ENCODE measurements at places on chromosomes 16 and 17.

- DNase-seq, result no peak
Measured at GRCh38 chr17:34177642-34178041, 77.4 kb upstream of the CCL2 start.

- DNase-seq, result peak; percentile 89
Measured at GRCh38 chr17:39416141-39416540, 14.7 kb upstream of the FBXL20 start.

DNA sequence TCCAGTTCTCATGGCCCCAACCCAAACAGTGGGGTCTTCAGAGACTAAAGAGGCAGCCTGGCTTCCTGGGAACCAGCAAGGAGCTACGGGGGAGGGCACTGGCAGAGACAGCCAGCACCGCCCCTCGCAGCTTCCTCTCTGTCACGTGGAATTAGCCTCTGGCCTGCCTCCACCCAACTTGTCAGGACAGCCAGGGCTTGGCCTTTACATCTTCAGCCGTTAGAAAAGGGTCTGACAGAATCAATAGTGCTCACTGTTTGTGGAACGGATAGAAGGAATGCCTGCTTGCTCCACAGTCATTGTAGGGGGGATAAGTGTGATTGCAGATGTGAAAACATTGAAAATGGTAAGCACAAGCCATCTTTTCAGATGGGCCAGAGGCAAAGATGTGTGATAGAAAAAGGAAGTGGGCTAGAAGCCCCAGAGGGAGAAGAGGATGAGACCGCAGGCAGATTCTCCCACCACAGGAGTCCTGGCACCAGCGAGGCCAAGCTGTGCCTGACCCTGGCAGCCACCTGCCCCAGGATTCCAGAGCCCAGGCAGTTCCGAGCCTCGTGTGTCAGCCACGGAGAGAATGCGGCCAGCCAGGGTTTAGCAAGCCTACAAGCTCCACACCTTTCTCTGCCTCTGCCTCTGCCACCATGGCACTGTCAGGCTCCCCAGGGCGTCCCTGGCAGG, 18.6 kb downstream of the GRIN2C start:
- peak; percentile 43 for DNase-seq

DNA sequence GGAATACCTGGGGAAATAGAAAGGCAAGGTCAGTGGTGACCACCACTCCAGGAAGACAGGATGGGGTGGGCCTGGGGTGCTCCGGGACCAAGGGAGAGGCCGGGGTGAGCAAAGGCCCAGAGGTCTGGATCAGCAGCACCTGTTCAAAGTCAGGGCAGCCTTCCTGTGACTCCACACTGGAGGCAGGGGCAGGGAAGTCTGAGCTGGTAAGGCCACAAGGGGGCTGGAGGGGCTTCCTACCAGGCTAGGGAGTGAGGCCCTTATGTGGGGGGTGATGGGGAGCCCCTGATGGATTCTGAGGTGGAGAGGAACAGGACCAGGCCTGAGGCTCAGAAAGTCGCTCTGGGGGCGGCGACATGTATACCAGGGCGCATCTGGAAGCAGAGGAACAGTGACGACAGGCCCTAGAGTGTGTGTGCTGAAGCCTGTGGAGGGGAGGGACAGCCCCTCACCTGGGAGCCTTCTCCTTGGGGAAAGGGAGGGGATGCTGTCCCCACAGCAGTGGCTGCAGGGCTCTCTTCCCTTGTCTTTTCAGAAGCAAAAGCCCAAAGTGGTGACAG, 3.7 kb downstream of the C16orf78 start:
- no peak for DNase-seq

DNA sequence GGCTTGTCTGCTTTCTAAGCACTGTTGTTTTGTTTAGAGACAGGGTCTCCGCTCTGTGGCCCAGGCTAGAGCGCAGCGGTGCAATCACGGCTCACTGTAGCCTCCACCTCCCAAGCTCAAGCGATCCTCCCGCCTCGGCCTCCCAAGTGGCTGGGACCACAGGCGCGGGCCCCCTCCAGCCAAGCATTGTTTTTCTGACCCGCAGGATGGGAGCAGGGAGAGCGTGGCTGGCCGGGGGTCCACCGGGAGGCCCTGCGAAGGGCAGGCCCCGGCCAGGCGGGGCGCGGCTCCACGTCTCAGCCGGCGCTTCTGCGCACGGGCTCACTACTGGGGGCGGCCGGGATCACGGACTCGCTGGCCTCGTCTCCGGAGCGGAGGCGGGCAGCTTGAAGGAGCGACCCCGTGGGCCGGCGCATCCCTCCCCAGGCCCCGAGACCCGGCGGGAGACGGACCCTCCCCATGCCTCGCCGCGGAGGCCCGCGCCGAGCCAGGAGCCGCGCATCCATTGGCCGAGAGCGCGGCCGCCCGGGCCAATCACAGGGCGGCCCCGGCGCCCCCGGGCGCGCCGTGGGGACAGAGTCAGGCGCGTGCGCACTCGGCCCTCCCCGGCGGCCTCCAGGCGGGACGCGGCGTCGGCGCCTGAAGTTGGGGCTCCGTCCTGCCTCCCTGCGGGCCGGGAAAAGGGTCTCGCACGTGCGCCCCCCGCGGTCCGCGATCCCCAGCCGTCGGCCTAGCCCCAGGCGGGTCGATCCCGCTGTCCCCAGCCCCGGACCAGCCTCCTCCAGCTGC, 24.9 kb downstream of the ACTG1 start:
- DNase-seq, result peak; percentile 70

GRCh38 chr16:85965125-85965524, 66.2 kb downstream of the IRF8 start:
- no peak for DNase-seq

GRCh38 chr17:40366076-40366860, 1.7 kb upstream of the GJD3 start:
- no peak for DNase-seq

DNA sequence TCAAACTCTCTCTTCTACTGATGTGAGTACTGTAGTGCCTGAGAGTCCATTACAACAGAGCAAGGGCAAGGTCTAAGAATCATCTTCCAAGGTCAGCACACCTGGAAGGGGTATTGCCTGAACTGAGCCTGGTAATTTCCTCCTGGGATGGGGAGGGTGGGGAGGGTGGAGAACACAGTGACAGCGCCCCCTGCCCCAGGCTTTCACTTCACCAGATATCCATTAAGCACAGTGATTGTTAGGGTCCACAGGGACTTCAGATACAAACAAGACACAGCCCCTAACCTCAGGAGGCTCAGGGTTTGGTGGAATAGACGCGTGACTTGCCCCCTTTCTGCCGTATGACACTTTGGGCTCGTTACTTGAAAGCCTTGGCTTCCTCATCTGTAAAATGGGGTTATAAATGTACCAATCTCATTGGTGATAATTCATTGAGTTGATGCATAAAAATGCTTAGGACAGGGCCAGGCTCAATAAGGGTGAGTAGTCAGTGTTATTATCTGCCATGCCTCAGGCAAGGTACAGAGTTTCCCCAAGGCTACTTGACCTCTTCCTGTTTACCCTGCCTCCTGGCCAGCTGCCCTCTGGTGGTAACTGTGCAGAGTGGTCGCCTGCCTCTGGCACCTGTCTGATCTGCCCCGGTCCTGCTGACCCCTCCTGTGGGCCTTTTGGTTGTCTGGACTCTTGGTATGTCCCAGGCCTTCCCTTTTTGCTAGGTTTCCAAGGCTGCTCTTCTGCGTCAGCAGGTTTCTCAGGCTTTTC, 13.1 kb upstream of the BRD7 start:
- no peak for DNase-seq

DNA sequence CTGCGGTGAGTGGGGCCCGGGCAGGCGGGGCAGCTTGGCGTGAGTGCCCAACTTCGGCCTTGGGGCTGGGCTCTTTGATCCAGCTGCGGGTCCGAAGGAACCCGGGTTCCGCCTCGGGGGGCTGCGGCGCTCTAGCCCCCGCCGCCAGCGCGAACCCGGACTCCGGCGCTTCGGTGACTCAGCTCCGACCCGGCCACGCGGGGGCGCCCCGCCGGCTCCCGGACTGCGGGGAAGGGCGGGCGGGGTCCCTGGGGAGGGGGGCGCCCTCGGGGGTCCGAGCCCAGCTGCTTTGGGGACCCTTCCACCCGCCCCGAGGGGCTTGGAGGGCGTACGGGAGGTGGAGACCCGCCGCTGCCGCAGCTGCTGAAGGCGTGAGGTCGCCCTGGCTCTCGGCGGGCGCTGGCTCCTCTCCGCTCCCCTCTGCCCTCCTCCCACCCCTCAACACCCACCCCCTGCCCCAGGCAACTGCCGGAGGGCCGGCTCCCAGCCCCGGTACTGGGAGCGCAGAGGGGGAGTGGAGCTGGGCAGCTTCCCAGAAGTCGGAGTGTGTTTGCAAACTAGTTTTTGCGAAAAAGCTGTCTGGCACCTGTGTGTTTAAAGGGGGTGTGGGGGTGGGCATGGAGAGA, 516 bp downstream of the CPNE2 start:
- no peak for DNase-seq

Measured in hematopoietic multipotent progenitor cell treated with erythropoietin and hydrocortisone succinate and interleukin-3 and kit ligand, for 8 days (in vitro differentiated cells).